ENCODE measurements at places on chromosomes 6 and 20.

DNA sequence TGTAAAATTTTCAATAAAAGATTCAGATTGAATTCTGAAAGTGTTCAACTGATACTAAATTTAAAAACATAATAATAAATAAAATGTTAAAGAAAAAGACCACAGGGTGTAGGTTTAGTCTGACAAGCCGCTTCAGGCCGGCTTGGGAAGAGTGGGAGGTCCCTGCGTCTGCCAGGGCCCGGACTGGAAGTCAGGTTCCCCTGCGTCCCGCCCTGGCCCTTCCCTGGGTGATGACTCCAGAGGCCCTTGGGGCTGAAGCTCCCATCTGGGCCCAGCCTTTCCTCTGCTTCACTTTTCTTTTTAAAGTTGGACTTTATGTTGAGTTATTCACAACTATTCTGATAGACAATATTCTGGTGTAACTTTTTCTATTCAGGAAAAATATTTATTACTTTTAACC lies 93.3 kb downstream of the SMOC2 start:
- DNase-seq, result no peak

DNA sequence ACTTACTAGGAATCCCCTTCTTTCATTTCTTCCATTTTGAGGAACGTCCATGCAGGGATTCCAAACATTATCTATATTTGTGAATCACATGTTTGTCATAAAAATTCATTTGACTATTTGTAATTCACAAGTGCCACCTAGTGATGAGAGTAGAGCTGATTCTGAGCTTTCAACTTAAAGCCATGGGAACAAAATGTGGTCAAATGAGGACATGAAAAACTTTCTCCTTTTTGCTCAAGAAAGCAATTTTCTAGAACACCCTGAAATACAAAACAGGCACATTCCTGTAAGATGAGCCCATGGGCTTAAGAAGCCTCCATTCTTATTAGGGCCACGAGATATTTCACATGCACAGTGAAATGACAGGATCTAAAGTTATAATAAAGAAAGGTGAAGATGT lies 12.3 kb downstream of the MAP3K7 start:
- no peak for DNase-seq

DNA sequence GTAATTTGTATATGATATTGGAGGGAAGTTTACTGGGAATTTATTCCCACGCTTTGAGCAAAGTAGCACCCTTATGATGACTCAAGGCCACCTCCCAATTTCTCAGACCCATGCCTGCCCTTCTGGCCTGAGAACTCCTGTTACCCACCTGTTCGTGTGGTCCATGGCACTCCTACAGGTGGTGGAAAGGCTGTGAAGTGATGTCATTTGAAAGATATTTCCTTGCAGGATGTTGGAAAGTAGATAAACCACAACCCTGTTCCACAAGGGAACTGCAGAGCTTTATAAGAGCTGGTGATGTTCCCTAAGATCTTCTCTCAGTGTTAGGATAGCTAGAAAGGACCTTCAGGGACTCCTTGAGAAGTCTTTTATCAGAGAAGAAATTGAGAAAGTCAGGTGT lies 70.5 kb downstream of the ADGRG6 start:
- no peak for DNase-seq

GRCh38 chr6:148128014-148128730 lies 214.5 kb upstream of the SASH1 start:
- no peak for DNase-seq

DNA sequence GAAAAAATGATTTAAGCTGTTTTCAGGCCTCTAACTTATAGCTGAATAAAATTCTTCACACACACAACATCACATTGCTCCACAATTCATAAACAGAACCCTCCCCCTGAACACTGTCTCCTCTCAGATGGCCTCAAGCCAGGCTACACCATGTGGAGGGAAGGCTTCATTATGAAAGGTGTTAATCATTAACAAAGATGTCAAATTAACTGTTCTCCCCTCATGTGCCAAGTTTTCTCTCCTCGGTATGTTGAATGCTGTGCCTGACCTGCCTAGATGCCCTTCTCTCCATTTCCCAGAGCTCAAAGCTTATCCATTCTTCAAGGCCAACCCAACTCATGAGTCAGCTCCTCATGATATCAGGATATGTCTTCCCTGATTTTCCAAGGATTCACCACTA lies 210.4 kb downstream of the GMDS start:
- DNase-seq, result no peak

- DNase-seq, result no peak
These were observed 23.9 kb downstream of the TRERF1 start for GRCh38 chr6:42427871-42428270.

GRCh38 chr6:131331873-131332781 lies 196.9 kb downstream of the AKAP7 start:
- DNase-seq, result no peak

- no peak for DNase-seq
These were observed 851.4 kb upstream of the CITED2 start for GRCh38 chr6:140225701-140226436.

GRCh38 chr6:26311012-26311384 lies 54.0 kb upstream of the BTN3A2 start:
- peak; percentile 86 for DNase-seq

DNA sequence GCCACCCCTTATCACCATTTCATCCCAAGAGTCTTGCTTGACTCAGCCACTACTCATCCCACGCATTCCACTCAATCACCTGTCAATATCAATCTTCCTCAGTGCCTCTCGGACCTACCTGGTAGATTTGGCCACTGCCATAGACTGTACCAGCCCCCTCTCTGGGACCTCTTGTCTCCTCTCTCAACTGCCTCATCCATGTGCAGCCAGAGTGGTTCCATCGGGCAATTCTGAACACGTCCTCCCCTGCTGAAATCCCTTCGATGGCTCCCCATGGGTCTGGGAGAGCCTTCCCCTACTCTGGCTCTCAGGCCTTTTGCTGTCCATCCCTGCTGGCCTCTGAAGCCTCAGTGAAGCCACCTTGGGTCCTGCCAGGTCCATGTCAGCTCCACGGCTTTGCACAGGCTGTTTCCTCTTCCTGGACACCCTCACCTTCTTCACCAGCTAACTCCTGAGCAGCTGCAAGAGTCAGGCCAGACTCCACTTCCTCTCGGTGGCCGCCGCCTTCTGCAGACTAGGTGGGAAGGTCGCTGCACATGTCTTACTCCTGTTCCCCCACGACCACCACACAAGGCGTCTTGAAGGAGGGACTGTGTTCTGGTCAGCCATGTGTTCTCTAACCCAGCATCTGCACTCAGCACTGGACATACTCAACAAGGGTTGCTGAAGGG lies 120.4 kb downstream of the TOX2 start:
- DNase-seq, result no peak

DNA sequence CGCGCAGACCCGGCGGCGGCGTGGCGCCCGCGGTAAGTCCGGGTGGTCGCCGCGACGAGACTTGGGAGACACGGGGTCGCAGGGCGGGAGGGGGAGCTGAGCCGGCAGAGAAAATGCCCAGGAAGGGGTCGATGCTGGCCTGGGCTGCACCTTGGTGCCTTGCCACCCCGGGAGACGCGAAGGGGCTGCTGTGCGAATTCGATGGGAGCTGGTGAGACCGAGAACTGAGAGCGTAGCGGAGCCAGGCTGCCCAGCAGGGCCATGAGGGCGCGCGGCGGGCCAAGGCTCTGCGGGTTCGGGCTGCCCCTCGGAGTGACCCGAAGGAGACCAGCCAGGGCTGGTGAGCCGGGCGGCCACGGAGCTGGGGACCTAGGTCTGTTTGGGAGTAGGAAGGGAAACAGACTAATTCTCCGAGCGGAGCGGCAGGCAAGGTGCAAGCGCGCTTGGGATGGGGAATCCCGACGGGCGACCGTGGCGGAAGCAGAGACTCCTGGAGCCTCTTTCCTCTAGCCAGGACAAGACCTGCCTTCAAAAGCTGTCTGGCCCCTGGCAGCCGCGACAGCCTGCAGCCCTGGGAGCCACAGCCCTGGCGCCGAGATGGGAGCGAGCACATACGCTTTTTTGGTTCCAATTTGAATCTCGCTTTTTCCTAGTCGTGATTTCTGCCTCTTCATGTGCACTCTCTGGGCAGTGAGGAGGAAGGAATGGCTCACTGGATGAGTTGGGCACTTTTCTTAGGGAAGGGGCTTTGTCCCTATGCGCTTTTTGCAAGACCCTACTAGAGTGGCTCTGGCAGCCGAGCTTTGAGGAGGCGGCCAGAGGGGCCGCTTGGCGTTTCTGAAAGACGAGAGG lies 691 bp downstream of the SYNDIG1 start:
- DNase-seq, result no peak

GRCh38 chr20:57118107-57118769 lies 148.2 kb downstream of the BMP7 start:
- DNase-seq, result no peak

- no peak for DNase-seq
These were observed 197.6 kb upstream of the THBS2 start for GRCh38 chr6:169451065-169451838.

DNA sequence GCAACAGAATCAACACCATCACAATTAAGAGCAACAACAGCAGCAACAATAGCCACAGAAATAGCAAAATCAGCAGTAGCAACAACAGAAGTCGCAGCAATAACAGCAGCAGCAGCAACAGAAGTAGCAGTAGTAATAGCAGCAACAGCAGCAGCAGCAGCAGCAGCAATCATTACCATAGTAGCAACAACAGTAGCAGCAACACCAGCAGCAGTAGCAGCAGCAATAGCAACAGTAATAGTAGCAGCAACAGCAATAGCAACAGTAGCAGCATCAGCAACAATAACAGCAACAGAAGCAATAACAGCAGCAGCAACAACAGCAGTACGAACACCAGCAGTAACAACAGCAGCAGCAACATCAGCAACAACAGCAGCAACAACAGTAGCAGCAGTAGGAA lies 39.8 kb downstream of the SLC22A2 start:
- no peak for DNase-seq

DNA sequence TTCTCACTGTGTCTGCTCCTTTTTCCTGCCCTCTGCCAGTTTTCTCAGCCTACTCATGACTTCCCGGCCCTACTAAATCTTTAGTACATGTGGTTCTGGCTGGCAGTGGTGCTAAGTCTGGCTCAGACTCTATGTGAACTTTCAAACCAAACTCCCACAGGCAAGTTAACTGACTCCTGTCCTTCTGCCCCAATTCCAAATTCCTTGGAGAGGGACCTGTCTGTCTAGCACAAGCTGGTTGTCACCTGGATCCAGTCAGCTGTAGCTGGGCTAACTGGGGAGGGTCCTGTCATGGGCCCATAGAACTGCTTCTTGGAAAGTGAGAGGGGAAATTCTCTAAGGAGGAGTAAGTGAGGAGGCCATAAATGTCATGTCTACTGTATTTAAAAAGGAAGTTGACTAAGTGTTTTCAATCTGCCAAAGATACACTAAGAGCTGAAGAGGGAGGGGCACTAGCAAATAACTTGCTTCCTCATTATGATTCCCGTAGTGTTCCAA lies 240.1 kb downstream of the KCNQ5 start:
- DNase-seq, result no peak

DNA sequence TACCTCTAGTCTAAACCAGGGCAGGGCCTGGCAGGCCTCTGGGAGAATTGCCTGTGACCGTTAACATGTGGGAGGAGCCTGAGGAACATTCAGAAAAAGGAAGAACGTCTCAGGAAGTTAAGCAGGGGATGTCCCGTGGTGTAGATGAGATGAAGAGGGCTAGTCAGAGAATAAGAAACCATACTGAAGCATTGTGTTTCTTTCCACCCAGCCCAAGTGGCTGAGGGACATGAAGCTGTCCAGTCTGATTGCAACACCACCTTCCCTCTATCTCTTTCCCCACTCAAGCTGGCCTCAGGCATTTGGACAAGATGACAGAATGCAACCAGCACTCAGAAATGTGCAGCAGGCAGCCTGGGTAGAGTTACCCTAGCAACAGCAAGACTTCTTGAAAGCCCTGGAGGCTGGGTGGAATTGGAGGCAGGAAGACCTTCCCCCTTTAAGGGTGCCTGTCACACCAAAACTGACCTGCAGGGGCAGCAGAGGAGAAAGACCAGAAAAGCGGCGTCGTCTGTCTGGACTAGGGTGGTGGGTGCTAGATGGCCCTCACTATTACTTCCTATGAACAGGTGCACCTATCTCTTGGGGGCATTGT lies 186.1 kb downstream of the UNC5CL start:
- peak; percentile 32 for DNase-seq

- DNase-seq, result no peak
These were observed 64.4 kb downstream of the TULP4 start for GRCh38 chr6:158376631-158377081.

- no peak for DNase-seq
These were observed 791.0 kb upstream of the HS3ST5 start for GRCh38 chr6:115133790-115134189.

DNA sequence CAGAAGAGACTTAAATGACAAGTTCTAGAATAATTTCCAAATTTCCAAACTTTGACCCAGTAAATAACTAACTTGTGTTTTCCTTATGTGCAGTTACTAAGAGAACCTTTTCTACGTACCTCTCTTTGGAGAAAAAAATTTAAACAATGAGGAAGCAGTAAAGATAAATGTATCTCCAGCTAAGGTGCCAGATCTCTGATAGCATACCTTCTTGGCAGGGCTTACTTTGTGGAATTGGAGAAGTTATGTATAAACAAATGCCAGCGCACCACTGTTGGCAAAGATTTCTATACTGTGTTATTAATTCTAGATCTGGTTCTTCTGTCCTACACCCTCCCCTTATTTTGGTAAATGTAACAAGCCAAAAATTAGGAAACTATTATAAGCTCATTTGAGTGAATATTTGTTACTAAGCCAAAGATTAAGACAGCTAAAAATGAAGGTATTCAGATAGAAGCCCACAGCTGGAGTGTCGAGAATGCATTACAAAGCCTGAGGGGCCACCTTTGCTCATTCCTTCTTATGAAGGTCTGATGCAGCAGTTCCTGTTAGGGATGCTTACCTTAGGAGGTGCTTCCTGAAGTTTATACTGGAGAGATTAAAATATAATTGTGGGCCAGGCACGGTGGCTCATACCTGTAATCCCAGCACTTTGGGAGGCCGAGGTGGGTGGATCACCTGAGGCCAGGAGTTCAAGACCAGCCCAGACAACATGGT lies 373.1 kb upstream of the SOX4 start:
- no peak for DNase-seq

GRCh38 chr6:5278047-5278446 lies 16.7 kb downstream of the FARS2 start:
- no peak for DNase-seq

GRCh38 chr6:29183594-29183993 lies 12.9 kb downstream of the OR2J2 start:
- DNase-seq, result no peak

DNA sequence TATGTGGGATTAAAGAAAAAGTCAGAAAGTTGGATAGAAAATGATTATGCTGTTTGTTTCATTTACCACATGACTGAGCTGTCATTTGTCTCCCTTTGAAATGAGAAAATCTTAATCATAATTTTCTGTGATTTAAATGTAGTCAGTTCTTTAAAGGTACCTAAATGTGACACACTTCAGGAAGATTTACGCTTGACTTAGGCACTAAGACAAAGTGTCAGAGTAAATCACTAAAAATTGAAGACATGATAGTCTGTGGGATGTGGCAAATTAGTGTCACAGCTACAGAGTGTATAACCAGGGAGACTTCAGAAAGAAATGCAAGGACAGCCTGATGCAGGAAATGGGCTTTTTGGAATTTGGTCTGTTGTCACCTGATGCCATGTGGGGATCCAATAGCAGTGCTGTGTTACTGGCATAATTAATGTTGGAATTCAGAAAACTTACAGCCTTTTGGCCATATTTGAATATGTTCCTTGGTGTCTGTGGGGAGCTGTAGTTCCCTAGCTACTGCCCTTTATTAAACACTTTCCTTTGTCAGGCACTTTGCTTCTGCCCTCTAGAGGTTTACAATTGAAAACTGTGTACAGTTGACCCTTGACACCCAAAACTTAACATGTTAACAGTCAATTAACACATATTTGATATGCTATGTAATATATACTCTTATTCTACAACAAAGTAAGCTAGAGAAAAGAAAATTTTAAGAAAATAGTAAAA lies 493.8 kb downstream of the UTRN start:
- DNase-seq, result no peak

- no peak for DNase-seq
These were observed 49.7 kb downstream of the RBM38 start for GRCh38 chr20:57440678-57441509.

Measured in activated CD4-positive, alpha-beta T cell treated with anti-CD3 and anti-CD28 coated beads, Interleukin-2, Interleukin-6, amounts not matched to agents 100 ng/mL and 50 ng/mL, durations not matched to agents 16 hours and 8 hours (primary cell).